Sigmoid colon (tissue), 7 donors: ENCODE measurements at places on chromosomes 2 and 18. TPM values are rescaled to one million over a fixed set of nuclear protein-coding genes. Genes with fewer than 3 reads are reported as not detected.
A peak's percentile ranks its signal among the peaks of the same experiment; 100 is the strongest.

- H3K4me3 ChIP-seq: no peak overlapping the region
- H3K36me3 ChIP-seq: no peaks in the 10 kb centered on the region
- no peak overlapping the region for H3K27ac ChIP-seq
- H3K4me1 ChIP-seq: no peaks in the 10 kb centered on the region
- H3K27me3 ChIP-seq: no peaks in the 10 kb centered on the region
These were observed 265.2 kb downstream of the CCDC85A start for GRCh38 chr2:56449002-56449431.

GRCh38 chr2:7201851-7202250, 284.6 kb downstream of the RNF144A start:
- no peaks in the 10 kb centered on the region for H3K27me3 ChIP-seq
- H3K4me3 ChIP-seq: no peak overlapping the region
- H3K27ac ChIP-seq: no peak overlapping the region
- no peaks in the 10 kb centered on the region for H3K4me1 ChIP-seq
- no peak for DNase-seq
- H3K36me3 ChIP-seq: no peaks in the 10 kb centered on the region

DNA sequence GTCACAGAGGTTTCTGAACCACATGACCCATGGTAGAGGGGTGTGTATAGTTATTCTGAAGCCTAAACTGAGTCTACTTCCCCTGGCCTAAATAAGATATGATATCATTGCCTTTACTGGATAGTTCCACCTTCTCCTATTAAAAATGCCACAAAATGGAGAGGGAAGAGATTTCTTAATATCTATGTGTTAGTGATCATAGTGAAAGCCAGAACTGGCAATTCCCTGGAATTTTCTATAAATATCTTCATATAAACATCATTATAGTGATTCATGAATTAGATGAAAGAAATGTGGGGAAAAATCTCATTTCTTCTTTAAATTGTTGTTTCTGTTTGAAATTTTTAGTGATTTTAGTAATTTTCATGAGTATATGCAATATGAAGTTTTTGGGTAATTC, 45.8 kb downstream of the TSHZ1 start:
- H3K4me1 ChIP-seq: no peaks in the 10 kb centered on the region
- no peaks in the 10 kb centered on the region for H3K36me3 ChIP-seq
- DNase-seq: no peak

DNA sequence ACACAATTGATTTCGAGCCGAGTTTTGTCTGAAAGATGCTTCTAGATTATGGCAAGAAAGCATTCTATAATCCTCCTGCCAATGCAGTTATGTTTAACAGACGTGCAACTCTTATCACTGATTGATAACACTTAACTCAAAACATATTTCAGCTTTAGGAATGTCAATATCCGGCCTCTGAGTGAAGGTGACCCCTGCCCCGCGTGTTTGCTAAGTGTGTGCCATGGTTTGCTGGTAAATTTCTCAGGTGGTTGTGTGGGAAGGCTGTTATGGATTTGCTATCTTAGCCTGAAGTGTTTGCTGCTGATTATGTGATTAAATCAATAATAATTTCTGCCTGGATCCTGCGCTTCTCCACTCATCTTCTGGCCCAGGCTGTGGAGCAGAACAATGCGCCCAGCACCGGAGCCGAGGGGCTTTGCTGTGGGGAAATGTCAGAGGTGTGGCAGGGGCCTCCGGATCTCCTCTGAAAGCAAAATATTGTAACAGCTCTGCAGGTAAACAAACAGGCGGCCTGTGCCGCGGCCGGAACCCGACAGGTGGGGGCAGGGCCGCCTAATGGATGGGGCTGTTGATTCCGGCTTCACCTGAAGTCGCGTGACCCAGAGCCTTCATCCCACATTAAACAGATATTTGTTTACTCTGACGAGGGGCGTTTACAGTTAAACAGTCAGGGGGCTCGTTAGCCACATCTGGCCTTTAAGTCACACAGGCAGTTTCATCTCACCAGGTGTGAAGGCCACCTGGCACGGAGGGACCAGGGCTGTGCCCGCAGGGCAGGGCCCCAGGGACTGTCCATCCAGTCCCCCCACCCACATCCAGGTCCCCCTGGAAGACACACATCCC, 210.7 kb upstream of the SALL3 start:
- no peak overlapping the region for H3K27ac ChIP-seq
- H3K27me3 ChIP-seq: no peaks in the 10 kb centered on the region
- no peak overlapping the region for H3K4me3 ChIP-seq
- H3K36me3 ChIP-seq: no peaks in the 10 kb centered on the region
- no peak for DNase-seq
- H3K4me1 ChIP-seq: no peaks in the 10 kb centered on the region

GRCh38 chr2:72276876-72277275, 129.2 kb upstream of the CYP26B1 start:
- H3K27me3 ChIP-seq: no peaks in the 10 kb centered on the region
- no peak overlapping the region for H3K27ac ChIP-seq
- no peak for DNase-seq
- no peak overlapping the region for H3K4me3 ChIP-seq

GRCh38 chr2:235537186-235537585, 43.3 kb downstream of the AGAP1 start:
- peaks cover 6% of the 10 kb centered on the region for H3K4me1 ChIP-seq
- H3K27me3 ChIP-seq: no peaks in the 10 kb centered on the region
- no peak overlapping the region for H3K27ac ChIP-seq
- no peak for DNase-seq

DNA sequence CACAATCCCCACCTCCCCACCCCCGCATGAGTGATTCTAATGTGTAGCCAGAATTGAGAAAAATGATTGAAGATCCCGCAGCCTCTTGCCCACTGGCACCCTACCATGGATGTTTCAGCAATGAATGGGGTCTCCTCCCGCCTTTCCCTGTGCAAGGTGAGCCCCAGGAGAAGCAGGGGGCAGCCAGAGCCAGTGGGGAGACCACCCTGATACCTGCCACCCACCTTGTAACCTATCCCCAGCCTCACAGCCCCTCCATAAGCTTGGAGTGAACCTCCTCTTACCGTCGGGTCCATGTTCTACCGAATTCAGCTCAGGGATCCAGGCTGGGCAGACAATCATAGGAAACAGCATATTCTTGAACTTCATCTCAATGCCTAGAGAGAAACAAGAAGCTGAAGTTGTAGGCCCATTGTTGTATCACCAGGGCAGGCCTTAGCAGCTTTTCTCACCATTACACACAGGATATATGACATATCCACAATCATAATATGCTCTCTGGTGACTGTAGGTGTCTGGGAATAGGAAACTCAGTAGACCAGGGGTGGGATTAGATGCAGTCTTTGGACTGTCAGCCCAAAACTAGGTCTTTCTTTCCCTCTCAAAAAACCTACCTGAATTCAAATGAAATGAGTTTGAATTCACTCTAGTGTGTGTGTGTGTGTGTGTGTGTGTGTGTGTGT, 30.9 kb downstream of the XDH start:
- H3K27ac ChIP-seq: no peak overlapping the region
- H3K4me3 ChIP-seq: no peak overlapping the region
- no peaks in the 10 kb centered on the region for H3K36me3 ChIP-seq
- no peak for DNase-seq

DNA sequence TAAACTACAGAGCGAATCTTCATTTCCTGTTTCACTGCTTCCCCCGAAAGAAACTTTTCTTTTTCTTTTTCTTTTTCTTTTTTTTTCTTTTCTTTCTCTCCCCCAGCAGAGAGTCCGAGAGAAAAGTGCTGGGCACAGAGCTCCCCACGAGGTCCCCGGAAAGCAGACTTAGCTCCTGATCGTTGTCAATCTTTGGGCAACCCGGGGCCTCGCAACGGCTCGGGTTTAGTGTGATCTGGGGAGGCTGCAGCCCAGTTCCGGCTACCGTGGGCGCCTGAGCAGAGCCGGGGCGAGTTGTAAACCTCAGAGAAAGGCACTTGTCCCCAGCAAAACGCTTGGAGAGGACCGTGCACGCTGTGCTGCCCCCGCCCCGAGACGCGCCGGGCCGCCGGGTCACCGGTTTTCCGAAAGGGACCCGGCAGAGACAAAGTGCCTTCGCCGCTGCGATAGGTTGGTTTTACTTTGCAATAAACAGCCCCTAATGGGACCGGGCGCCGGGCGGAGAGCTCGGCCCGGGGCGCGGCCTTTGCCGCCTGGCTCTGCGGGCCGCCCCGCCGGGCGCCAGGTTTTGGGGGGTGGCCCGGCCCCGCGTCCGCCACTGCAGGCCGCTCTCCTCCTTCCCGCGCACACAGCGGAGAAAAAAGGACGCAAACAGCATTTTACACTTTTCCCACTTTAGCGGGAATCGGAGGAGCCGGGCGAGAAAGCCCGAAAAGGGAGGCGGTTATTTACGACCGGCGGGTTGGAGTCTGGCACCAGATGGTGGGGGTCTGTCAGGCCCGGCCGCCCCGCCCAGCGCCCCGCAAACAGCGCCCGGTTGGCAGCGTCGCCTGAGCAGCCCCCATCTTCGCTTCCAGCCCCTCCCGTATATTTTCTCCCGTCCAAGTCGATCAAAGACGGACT, 136.0 kb downstream of the INSIG2 start:
- H3K27ac ChIP-seq: no peak overlapping the region
- H3K4me1 ChIP-seq: peaks cover 14% of the 10 kb centered on the region
- no peak overlapping the region for H3K4me3 ChIP-seq
- H3K36me3 ChIP-seq: no peaks in the 10 kb centered on the region

- DNase-seq: no peak
- no peaks in the 10 kb centered on the region for H3K27me3 ChIP-seq
- H3K27ac ChIP-seq: no peak overlapping the region
- no peak overlapping the region for H3K4me3 ChIP-seq
- H3K4me1 ChIP-seq: no peaks in the 10 kb centered on the region
These were observed 26.3 kb downstream of the RMC1 start for GRCh38 chr18:23529604-23530003.

DNA sequence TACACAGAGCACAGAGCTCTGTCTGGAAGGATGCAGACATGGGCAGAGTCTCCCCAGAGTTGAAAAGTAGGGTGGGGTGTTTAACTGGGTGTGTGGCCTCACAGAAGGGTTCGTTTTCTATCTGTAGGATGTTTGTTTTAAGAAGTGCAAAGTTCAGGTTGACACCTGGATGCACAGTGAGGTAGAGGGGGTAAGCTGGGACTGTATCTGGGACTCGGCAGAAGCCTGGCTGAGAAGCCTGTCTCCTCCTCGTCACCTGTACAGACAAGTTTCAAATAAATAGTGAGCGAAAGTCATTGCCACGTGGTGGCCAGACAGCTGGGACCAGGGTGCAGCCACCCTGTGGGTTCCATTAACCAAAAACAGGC, 145.9 kb downstream of the KLHL29 start:
- DNase-seq: no peak
- peaks cover 27% of the 10 kb centered on the region for H3K4me1 ChIP-seq
- no peak overlapping the region for H3K27ac ChIP-seq
- no peak overlapping the region for H3K4me3 ChIP-seq
- no peaks in the 10 kb centered on the region for H3K36me3 ChIP-seq
- H3K27me3 ChIP-seq: no peaks in the 10 kb centered on the region

DNA sequence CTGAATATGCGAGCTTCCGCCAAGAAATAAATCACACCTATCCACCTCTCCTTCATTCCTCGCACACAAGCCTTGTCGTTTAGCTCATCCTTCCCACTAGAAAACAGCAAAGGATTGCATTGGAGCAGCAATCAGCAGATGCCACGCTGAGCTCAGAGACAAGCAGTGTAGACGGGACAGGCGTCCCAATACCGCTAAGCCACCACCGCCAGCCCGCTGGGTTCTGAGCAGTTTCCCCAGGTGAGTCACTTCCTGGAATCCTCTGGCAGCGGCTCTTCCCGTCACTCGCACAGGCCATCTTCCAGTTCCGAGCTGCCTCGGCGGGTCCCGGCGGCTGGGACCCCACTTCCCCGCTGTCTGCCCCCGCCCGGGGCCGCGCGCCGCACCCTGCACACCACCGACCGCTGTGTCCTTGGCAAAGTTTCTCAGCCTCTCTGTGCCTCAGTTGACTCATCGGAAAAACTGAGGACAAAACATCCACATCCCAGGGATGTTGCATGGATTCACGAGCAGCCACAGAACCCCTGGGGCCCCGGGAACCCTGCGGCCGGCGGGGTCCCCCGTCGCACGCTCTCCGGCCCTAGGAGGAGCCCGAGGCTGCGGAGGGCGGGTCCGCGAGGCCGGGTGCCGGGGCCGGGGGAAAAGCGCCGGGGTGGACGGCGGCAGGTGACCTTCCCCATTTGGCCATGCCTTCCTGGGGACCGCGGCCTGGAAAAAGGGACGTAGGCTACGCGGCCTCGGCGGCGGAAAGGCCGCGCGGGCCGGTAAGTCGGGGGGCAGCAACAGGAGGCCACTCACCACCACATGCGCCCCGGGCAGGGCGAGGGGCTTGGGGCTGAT, 573 bp downstream of the KDSR start:
- H3K27me3 ChIP-seq: no peaks in the 10 kb centered on the region
- peaks cover 29% of the 10 kb centered on the region for H3K4me1 ChIP-seq
- H3K36me3 ChIP-seq: peaks cover 9% of the 10 kb centered on the region
- H3K27ac ChIP-seq: peak overlapping the region; percentile 97

GRCh38 chr2:12156349-12156748, 409.9 kb downstream of the LPIN1 start:
- H3K4me1 ChIP-seq: peaks cover 29% of the 10 kb centered on the region
- H3K27ac ChIP-seq: no peak overlapping the region
- no peak for DNase-seq
- no peaks in the 10 kb centered on the region for H3K27me3 ChIP-seq
- H3K36me3 ChIP-seq: no peaks in the 10 kb centered on the region
- no peak overlapping the region for H3K4me3 ChIP-seq

DNA sequence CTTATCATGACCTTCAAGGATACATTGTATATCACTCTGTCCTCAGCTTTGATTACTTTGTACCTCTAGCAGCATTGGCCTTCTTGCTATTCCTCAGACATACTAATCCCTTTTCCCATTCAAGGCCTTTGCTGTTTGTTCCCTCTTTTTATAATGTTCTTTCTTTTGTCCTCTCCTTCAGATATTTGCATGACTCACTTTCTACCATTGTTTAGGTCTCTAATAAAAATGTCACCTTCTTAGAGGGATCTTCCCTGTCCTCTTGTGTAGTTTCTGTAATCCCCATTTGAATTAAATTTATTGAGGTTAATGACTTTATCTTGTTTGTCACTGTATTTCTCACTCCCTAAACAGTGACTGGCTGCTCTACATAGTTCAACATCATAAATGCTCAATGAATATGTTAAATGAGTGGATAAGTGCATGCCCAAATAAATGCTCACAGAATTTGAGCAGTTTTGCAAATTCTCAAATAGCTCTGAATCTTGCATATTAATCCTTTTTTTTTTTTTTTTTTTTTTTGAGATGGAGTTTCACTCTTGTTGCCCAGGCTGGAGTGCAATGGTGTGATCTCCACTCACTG, 135.9 kb downstream of the AGPS start:
- no peak overlapping the region for H3K27ac ChIP-seq
- H3K4me1 ChIP-seq: peaks cover 9% of the 10 kb centered on the region
- no peak for DNase-seq
- no peaks in the 10 kb centered on the region for H3K27me3 ChIP-seq

- H3K4me1 ChIP-seq: no peaks in the 10 kb centered on the region
- H3K27me3 ChIP-seq: no peaks in the 10 kb centered on the region
- H3K4me3 ChIP-seq: no peak overlapping the region
- no peak overlapping the region for H3K27ac ChIP-seq
- DNase-seq: no peak
- no peaks in the 10 kb centered on the region for H3K36me3 ChIP-seq
These were observed 862.4 kb downstream of the CNTNAP5 start for GRCh38 chr2:124887466-124887865.

MORN2 gene
- polyA plus RNA-seq: 17.3 TPM

PSMA8 gene
- 0.29 TPM for polyA plus RNA-seq

DARS1 gene
- 45.5 TPM for polyA plus RNA-seq
